ENCODE measurements at places on chromosomes 2 and 18.

GRCh38 chr2:150427298-150427697 lies 60.2 kb downstream of the RND3 start:
- DNase-seq: no peak

GRCh38 chr2:111701266-111701665 lies 182.7 kb downstream of the ANAPC1 start:
- DNase-seq: no peak

DNA sequence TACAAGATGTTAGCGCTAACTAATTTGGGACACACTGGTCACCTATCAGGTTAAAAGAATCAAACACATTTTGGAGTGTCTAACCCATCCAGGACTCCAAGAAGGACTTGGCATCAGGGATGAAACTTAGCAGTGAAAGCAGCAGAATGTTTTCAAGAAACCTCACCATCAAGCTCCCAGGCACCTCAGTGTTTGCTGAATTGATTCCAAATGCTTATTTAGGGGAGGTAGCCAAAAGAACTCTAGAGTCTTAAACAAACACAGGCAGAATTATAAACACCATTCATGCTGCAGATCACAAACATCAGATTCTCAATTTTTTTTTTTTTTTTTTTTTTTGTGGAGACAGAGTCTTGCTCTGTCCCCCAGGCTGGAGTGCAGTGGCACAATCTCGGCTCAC lies 122.8 kb upstream of the UXS1 start:
- DNase-seq: no peak

- DNase-seq: no peak
Observed at GRCh38 chr2:164887434-164888144, 46.0 kb upstream of the COBLL1 start.

DNA sequence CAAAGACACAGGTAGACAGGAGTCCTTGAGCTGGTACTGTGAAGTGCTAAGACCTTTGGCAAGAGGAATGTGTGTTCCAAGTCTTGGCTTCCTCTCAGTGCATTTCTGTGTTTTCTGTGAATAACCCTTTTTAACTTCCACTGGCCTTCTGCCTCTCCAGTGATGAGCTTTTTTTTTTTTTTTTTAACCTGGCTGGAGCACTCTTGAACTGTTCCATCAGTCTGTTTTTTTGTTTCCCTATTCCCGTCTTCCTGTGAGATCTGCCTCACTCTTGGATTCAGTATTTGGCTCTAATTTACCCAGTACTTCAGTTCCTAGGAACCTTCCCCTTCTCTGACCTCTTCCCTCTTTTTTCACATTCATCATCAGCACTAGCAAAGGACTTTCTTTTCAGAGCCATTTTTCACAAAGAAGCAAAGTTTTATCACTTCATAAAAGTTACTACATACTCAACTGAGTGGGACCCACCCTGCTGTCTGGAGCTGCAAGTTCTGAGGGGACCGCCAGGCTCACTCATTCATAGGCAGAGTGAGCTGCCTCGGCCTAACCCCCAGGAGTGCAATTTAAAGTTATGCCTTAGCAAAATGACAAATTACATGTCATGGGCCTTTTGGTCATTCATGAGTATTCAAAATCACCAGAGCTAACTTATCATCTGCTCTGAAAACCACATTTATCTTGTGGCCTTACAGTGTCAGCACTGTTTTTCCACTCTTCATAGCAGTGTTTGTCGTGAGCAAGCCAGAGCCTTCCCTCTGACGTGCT lies 126.9 kb upstream of the DAPL1 start:
- DNase-seq: no peak

DNA sequence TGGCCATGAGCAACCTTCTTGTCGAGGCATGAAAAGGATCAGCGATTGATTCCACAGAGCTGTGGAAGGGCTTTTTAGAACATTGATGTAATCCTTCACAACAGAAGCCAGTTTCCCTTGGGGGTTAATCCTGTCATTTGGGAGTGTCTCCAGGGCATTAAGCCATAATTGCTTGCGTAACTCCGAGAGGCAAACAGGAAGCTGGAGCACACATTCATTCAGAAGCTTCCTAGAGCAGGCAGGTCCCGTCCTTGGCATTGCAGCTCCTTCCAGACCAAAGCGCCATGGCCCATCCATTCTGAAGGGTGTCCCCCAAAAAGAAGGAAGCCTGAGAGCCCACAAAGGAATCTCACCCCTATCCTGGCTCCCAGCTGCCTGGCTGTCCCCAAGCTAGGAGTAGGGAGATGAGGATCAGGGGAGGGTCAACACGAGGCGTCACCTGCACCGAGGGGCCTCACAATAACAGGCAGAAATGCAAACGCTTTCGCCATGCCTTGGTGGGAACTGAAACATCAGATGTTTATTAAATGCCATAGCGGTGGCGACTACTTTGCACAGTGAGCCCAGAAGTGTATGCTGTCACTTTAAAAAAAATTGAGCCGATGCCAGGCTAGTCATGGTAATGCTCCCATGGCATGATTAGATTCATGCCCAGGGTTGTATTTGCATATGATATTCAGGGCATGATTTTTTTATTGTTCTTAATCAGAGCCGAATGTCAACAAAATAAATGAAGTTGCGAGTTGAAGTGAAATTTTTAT lies 339.4 kb downstream of the BCL11A start:
- no peak for DNase-seq

GRCh38 chr2:121709776-121710469 lies 26.8 kb downstream of the NIFK start:
- no peak for DNase-seq

- DNase-seq: no peak
Observed at GRCh38 chr2:119821266-119821665, 61.5 kb downstream of the PTPN4 start.

DNA sequence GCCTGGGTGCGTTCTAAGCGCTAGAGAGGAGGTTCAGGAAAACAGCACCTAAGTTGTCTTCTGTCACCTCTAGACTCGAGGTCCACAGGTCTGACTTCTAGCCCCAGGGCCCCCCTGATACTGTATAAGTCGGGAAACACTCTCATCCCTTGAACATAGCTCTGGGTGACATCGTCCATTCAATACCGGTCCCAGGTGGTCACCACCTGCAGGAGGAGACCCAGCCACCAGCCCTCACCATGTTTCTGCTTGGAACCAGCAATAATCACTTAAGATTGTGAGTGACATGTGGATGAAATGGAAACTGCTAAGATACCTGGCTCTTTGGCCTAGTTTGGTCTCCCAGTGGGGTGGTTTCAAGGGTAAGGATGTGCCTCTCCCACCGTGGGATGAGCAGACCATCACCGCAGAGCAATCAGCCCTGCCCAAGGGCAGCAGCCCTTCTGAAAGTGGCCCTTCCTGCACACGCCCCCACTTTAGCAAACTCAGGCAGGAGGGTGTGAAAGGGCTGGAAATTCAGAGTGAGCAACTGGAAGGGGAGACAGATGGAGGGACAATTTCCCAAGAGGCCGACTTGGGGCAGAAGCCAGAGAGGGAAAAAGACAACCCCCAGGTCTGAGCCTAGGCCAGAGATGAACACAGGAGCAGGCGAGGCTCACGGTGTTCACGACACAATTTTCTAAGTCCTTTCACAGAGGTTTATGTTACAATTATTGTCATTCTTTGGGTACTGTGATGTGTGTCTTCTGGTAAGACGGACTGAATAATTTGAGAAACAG lies 95.2 kb downstream of the ZNF516 start:
- DNase-seq: no peak

All from activated T-helper 1 cell treated with anti-CD3 and anti-CD28 coated beads, Interleukin-12 subunit alpha, Interleukin-12 subunit beta, Interleukin-2, Interleukin-4 antibody, amounts not matched to agents 30 ng/mL and 10 ng/mL and 1 ng/mL, durations not matched to agents 14 hours and 24 hours and 36 hours (primary cell).